Stimulated activated CD4-positive, alpha-beta T cell treated with anti-CD3 and anti-CD28 coated beads, Interleukin-4, amount 100 ng/mL, for 48 hours (primary cell): ENCODE measurements at places on chromosomes 6 and 20.

DNA sequence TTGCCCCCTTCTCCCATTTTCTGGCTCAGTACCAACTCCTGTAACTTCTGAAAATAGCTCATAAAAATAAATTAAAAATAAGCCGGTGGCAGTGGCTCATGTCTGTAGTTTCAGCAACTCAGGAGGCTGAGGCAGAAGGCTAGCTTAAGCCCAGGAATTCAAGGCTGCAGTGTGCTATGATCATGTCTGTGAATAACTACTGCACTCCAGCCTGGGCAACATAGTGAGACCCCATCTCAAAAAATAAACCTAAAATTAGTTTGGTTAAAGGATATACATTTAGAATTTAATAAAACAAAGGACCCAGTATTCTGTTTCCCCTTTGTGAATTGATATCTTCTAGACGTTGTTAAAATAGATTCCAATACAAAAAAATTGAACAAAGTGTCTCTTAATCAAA lies 10.5 kb downstream of the PRDM13 start:
- no peak for DNase-seq

GRCh38 chr6:108174371-108175175 lies 8.8 kb downstream of the NR2E1 start:
- DNase-seq, result no peak

DNA sequence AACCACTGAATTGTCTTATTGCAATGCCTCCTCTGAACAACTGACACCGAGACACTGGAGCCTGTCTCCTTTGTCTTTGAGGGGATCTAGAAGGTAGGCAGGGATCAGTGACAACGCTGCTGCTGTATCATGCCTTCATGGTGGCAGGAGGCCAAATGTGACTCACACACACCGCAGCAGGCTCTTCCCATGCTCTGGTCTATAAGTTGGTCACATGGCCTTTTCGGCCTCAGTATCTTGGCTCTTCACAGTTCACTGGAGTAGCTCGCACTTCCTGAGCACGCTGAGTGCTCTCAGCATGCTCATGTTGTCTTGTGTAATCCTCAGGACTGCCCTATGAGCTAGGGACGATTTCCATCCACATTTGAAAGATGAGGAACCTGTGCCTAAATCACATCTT lies 167.4 kb upstream of the PCSK2 start:
- DNase-seq, result no peak

- DNase-seq, result no peak
Observed at GRCh38 chr6:107931894-107932293, 26.1 kb downstream of the SEC63 start.

- DNase-seq, result no peak
Observed at GRCh38 chr6:74936886-74937285, 269.0 kb downstream of the COL12A1 start.

DNA sequence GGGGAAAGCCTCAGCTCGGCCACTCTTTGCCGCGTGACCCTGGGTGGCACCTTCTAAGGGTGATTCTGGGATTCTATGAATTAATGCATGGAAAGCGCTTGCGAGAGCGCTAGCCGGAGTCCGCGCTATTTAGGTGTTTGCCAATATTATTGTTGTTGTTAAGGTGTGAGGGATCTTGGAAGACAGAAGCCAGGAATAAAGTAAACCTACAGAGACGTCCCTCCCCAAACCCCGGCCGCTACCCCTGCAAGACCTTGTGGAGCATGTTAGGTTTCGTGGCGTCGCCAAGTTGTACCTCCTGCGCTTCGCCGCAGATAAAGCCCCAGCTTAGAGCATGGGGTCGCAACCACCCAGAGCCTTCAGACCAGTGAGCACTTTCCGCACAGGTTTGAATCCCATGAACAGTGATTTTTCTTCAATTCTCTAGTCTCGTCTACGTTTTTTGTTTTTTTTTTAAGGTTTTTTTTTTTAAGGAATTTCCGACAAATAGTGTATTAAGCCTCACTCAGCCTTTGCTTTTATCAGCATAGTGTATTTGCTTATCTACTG lies 16.9 kb upstream of the ZSCAN9 start:
- no peak for DNase-seq

- DNase-seq, result no peak
Observed at GRCh38 chr20:1298888-1299511, 29.9 kb downstream of the SDCBP2 start.

DNA sequence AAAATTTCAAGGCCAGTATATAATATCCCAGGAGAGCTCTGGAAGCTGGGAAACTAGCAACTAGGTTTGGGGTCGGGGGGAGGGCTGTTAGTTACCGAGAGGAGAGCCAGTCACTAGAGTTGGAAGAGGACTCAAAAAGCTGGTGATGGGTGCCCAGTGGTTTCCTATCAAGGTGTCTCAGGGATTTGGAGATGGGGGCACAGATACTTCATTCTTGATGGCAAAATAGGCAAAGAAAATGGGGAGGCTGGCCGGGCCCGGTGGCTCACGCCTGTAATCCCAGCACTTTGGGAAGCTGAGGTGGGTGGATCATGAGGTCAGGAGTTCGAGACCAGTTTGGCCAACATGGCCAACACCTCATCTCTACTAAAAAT lies 805 bp downstream of the PHF1 start:
- DNase-seq, result no peak

DNA sequence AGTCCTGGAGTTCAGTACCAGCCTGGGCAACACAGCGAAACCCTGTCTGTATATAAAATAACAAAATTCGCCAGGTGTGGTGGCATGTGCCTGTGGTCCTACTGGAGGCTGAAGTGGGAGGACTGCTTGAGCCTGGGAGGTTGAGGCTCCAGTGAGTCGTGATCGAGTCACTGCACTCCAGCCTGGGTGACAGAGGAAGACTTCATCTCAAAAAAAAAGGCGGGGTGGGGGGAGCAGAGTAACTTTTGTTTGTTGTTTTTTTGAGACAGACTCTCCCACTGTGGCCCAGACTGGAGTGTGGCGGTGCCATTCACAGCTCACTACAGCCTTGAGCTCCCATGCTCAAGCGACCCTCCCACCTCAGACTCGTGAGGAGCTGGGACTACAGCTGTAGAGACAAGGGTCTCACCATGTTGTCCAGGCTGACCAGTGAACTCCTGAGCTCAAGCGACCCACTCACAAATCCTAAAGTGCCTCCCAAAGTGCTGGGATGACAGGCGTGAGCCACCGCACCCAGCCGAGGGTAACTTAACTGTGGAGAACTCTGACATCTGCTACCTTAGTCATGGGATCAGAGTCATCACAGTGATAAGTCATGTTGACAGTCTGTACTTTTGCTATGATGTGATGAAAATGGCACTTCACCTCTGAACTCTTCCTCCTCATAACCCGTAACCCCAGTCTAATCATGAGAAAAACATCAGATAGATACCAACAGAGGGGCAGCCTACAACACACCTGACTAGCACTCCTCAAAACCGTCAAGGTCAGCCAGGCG lies 16.5 kb downstream of the PEDS1 start:
- DNase-seq, result no peak

DNA sequence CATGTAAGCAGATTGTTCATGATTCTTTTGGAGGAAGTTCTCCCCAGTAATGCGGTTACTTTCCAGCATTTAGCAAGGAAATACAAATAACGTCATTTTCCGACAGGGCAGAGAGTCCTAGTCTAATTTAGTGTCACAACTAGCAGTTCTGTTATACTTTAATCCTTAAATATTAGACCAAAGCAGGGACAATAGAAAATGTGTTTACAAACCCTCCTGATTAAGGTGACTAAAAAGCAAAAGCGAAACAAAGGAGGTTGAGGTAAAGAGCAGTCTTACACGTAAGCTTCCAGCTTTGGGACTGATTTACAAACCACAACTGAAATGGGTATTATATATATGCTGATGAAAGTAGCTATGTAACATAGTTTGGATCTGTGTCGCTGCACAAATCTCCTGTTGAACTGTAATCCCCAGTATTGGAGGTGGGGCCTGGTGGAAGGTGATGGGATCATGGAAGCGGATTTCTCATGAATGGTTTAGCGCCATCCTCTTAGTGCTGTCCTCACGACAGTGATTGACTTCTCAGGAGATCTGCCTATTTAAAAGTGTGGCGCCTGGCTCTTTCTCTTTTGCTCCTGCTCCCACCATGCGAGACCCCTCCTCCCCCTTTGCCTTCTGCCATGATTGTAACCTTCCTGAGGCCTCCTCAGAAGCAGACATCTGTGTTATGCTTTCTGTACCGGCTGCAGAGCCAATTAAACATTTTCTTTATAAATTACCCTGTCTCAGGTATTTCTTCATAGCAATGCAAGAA lies 81.9 kb downstream of the PLCB1 start:
- no peak for DNase-seq

GRCh38 chr6:6686748-6687601 lies 98.5 kb downstream of the LY86 start:
- DNase-seq, result no peak

GRCh38 chr6:7591770-7592169 lies 1.8 kb downstream of the SNRNP48 start:
- DNase-seq, result no peak

DNA sequence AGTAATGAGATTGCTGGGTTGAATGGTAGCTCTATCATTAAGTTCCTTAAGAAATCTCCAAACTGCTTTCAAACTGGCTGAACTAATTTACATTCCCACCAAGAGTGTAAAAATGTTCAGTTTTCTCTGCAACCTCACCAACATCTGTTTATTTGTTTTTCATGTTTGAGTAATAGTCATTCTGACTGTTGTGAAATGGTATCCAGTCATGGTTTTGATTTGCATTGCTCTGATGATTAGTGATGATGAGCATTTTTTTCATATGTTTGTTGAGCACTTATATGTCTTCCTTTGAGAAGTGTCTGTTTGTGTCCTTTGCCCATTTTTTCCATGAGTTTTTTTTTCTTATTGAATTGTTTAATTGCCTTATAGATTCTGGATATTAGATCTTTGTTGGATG lies 24.9 kb downstream of the DEFB125 start:
- DNase-seq, result no peak

GRCh38 chr6:139449611-139450000 lies 75.2 kb upstream of the CITED2 start:
- no peak for DNase-seq

GRCh38 chr20:63903796-63904561 lies 9.1 kb downstream of the DNAJC5 start:
- no peak for DNase-seq

DNA sequence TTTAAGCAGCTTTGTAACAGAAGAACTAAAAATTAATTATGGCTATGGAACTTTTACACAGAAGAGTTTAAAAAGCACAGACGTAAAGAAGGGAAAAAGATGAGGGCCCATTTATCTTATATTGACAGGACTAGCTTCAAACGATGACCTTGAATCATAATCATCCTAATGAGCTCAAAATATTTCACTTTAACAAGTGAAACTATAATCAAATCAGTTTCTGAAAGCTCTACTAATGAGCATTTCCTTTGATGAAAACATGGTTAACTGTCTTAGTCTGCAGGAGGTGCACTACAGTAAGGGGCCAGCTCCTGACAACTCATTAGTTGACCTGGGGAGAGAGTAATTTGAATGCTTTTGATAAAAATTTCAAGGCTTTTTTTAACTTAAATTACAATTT lies 228.0 kb upstream of the DEFB112 start:
- no peak for DNase-seq

- no peak for DNase-seq
Observed at GRCh38 chr6:33597551-33598322, 17.7 kb upstream of the BAK1 start.
